ENCODE measurements at places on chromosomes 3 and 15.

DNA sequence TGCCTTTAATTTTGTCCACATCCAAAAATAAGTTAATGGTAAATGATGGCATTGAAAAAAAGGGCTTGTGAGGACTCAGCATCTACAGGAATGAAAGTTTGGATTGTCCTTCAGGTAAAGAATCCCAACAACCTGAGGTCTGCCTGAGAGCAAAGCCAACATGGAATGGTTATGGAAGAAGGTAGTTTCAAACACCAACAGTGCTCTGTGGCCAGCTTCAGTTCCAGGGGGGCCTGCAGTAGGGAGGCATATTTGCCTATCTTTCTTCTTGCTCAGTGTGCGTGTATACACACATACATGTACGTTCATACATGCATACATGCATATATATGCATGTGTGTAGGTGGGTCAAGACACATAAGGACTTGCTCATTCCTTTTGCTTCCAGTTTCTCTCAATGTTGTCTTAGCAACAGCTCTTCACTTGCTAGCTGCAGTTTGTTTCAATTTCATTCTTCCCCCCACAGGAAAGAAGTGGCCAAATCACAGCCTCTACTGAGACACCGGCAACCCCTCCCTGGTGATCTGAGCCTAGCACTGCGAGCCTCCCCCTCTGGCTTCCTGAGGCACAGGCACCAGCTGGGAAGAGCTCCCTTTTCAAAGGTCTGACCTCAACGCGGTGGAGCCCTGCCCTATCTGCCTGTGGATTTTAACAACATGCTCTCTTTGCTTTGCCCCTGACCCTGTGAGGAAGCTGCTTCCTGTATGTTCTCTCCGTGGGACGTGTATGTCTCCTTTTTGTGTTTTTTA, 146.2 kb downstream of the KLF13 start:
- peak; percentile 84 for DNase-seq

GRCh38 chr15:75872403-75872990, 29.2 kb downstream of the UBE2Q2 start:
- no peak for DNase-seq

DNA sequence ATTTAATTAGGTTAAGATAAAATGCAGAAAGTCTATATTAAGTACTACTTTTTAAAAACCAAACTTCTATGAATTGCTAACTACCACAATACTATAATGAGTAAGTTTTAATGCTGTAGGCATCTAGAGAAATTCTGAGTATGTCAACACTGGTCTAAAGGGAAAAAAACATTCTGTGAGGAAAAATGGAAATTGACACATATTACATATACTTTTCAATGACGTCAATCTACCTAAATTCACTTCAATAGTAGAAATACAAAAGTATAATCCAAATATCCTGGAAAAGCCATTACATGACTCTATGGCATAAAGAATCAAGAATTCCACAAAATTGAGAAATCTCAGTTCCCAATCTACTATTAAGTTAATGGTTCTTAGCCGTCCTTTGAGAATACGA, 2.2 kb downstream of the SECISBP2L start:
- no peak for DNase-seq

GRCh38 chr3:50445919-50446318, 57.5 kb downstream of the CACNA2D2 start:
- no peak for DNase-seq

DNA sequence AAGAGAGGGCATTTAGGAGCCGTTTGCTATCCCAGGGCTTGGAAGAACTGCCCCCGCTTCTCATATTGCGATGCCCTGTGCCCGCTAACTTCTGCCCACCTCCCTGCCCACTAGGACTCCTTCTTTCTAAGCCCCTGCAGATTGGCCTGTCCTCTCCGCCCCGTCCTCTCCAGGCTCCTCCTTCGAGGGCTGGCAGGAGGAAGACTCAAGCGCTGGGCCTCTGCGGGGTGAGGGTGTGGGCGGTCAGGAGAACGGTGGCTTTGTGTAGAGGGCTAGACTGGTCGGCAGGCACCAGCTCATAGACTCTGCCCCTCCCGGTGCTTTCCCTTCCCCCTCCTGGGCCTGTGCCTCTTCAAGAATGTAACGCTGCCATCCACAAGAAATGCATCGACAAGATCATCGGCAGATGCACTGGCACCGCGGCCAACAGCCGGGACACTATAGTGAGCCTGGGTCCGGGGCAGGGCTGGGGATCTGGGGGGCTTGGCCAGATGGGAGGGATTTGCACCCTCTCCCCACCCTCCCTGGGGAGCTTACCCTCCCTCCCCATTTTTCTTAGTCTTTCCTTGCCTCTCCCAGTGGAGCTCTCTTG, 21.9 kb downstream of the PRKCD start:
- no peak for DNase-seq

DNA sequence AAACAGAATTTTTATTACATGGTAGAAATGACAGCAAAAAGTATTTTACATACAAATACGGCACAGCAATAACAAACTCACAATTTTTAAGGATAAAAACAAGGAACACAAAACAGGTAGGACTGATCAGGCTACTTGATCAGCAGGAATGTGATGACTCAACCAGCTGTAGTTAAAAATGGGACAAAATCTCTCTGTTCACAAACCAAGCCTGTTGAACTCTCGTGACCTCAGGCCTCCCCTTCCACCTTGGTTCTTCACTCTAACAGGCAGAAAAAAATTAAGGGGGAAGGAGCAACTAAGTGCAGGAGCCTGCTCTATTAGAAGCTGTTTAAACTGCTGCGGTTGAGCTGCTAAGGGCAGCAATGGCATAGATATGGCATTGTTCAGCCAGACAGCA, 18.7 kb downstream of the FBXL22 start:
- DNase-seq: no peak

DNA sequence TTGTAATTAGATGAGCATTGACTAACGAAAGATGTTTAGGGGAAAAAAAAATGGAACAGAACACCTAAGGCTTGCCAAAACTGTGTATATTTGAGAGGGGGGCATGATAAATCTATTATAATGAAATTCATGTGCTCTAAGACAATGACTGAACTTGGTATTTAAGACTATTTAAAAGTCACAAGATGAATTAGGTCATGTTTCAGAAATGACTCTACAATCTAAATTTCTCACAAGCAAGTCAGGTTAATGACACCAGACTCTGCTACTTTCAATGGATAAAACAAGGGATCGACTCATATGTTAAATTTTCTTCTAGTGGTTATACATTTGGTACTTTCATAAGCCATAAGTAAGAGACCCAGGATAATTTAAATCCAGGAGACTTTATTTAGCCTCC, 78.4 kb downstream of the DUT start:
- no peak for DNase-seq

GRCh38 chr3:16687221-16687620, 82.0 kb upstream of the DAZL start:
- DNase-seq: no peak

DNA sequence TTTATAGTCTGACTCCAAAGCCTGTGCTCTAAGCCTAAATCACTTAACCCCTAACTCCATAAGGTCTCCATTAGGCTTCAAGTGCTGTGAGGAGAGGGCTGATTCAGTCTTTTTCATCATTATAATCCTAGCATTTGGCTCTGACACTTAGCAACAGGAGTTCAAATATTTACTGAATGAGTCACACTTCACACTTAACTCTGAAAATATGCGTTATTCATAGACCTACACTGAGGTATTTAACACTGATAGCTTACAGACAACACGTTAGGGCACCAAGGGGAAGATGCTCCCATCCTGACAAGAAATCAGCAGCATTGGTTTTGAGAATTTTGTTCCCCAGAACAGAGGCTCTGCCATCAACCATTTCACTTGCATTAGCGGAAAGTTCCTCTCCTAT, 53.5 kb downstream of the MSL2 start:
- DNase-seq: no peak

GRCh38 chr3:85604641-85605040, 645.9 kb downstream of the CADM2 start:
- no peak for DNase-seq

- no peak for DNase-seq
Measured at GRCh38 chr3:13841141-13841540, 38.7 kb downstream of the WNT7A start.

DNA sequence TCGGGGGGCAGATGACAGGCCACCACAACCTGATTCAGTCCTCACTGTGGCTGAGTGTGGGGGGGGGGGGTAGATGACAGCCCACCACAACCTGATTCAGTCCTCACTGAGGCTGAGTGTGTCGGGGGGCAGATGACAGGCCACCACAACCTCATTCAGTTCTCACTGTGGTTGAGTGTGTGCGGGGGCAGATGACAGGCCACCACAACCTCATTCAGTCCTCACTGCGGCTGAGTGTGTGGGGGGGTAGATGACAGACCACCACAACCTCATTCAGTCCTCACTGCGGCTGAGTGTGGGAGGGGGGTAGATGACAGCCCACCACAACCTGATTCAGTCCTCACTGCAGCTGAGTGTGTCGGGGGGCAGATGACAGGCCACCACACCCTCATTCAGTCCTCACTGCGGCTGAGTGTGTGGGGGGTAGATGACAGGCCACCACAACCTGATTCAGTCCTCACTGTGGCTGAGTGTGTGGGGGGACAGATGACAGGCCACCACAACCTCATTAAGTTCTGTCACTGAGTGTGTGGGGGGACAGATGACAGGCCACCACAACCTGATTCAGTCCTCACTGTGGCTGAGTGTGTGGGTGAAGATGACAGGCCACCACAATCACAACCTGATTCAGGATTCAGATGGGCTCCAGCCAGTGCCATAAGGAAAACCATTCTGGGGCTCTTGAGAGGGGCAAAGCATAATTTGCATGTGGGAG, 16.9 kb downstream of the ZNF717 start:
- no peak for DNase-seq

Measured in GM13976 (cell line).